ENCODE measurements at places on chromosomes 1 and 21.

DNA sequence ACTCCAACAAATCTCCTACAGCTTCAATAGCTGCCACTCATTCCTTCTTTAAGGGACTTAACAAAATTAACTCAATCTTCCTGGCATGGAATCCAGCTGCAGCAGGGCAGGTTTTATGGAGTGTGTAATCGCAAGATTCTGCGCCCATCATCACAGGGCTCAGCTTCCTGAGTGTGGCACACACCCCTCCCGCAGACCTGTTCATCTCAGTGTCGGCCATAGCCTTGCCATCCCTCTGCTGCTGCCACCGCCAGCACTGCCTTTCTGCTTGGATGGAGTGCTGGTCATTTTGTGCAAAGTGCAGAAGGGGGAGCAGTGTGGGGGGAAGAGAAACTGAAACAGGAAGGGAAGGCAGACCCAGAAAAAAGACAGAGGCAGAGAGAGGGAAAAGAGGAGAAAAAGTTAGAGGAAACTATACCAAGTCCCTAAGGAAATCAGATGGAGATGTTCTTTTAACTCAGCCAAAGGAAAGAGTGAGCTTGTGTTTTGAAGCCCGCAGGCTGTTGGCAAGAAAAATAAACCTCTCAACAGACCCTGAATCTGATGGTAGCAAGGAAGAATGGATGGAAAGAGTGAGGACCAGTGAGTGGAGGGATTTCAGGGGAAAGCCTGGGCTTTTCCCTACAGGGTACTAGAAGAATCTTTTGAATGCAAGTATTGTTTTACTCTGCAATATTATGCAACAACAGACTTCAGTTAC is 324.2 kb downstream of the SEC16B start:
- DNase-seq: no peak

GRCh38 chr1:234950598-234950997 is 178.0 kb downstream of the TOMM20 start:
- DNase-seq: no peak

- DNase-seq: no peak
Observed at GRCh38 chr1:42260376-42261070, 74.5 kb downstream of the FOXJ3 start.

GRCh38 chr1:168054117-168054516 is 82.6 kb downstream of the GPR161 start:
- no peak for DNase-seq

GRCh38 chr1:113247782-113248181 is 142.5 kb upstream of the MAGI3 start:
- no peak for DNase-seq
